ENCODE measurements at places on chromosomes 3 and 15.

DNA sequence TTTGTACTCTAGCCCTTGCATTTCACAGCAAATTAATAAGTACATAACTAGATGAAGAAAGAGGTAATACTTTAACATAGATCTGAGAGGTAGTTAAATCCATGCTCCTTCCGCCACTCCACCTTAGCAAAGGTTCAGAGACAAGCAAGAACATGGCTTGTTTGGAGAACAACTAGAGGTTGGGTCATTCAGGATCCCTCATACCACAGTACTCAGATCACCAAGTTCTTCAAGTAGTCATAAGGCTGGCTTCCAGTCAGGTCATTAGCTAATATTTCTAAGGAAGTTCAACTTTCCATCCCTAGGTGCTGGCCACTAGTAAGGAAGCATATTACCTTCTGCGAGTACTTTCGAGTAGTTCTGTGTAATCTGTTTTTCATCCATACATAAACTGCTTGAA lies 44.1 kb downstream of the CD200R1 start:
- DNase-seq: no peak

GRCh38 chr15:96888764-96889163 lies 558.3 kb downstream of the NR2F2 start:
- DNase-seq: no peak

DNA sequence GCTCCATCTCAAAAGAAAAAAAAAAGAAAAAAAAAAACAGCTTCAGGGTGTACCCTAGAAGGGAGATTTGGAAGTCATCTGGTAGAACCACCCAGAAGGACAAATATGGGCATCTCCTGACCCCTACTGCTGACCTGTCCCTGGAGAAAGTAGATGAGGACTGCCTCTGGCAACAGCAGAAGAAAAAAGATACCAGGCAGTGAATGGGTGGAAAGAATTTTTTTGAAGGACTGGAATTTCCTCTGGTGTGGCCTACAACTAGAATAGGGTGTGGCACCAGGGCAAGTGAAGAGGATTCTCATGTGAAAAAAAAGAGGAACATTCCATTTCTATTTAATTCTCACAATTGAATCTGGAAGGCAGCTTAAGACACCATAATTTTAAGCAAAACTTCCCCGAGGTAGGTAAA lies 3.1 kb downstream of the ANXA2 start:
- no peak for DNase-seq

GRCh38 chr15:74620636-74621545 lies 5.3 kb downstream of the CLK3 start:
- DNase-seq: peak; percentile 26

DNA sequence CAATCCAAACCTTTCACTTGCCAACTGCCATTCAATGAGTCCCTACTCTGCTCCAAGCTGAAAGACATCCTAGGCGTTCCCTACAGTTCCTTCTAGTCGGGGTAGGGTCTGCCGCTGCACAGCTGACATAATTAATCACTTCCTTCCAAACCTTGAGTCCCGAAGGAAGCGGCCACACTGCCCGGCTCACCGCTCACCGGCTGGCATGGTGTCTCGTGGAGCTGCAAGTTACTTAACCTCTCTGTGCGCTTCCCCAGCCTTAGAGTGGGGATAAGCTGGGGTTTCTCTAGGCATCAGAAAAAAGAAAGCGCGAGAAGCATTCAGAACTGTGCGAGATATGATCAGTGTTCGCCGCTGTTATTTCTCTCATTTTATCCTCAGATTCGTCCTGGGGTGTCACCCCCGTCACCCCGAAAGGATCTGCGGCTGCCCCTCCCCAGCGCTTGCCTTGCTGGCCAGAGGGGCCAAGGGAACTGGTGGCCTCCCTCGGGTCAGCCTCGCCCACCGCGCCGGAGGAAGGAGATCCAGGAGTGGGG lies 748 bp downstream of the MRPS25 start:
- DNase-seq: no peak

- no peak for DNase-seq
Measured at GRCh38 chr15:68460166-68460565, 28.2 kb upstream of the ITGA11 start.

GRCh38 chr15:93200081-93200836 lies 111.2 kb upstream of the RGMA start:
- no peak for DNase-seq

Measured in NCI-H2107 (cell line).